Stimulated activated CD4-positive, alpha-beta T cell treated with anti-CD3 and anti-CD28 coated beads, Interleukin-1b, Interleukin-23, amount 100 ng/mL, for 48 hours (primary cell): ENCODE measurements at places on chromosomes 3 and 15.

- DNase-seq, result no peak
These were observed 49.9 kb downstream of the ALDH1A2 start for GRCh38 chr15:58015565-58015964.

GRCh38 chr15:91917686-91918360 is 64.3 kb downstream of the SLCO3A1 start:
- no peak for DNase-seq

DNA sequence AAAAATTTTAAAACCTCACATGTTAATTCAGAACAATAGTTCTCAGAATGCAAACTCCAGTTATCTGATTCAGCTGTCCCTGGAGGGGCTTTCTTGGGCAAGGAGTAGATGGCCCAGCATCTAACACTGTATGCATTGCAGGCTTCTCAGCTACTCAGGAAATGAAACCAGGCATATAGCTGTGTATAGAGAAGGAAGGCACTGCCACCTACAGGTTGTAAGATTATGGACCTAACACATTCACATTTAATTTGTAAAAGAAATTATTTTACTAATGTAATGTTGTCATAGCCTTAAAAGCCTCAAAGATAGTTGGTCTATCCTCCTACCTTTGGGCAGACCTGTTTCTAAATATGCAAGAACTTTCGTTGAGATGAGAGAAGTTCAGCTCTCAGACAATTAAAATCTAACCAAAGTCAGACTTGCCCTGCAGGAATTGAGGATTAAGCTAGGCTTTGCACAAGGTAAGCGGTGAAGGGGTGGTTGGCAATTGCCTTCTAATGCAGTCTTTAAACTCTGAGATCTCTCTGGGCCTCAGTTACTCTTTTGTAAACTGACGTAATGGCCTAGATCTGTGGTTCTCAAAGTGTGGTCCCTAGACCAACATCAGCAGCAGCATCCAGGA is 132.8 kb upstream of the SLC24A5 start:
- DNase-seq, result no peak

DNA sequence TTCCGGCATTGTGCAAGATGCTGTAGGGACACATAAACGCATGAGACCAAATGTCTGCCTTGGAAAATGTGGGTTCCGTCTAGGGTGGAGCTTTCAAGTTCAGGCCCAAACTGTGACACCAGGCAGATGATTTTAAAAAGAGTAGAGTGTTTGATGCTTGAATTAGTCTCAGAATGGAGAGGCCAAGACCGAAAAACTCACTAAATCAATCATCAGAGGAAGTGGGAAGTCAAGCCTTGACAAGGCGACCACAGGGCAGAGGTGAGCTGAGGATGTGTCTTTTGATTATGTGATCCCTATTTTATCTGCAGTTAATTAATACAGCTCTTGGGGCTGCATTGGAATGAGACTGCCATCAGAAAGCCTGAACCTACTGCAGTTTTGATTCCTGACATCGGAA is 275.4 kb downstream of the ABHD5 start:
- DNase-seq, result no peak

GRCh38 chr15:52359722-52360121 is 64.1 kb upstream of the MYO5C start:
- DNase-seq, result no peak

DNA sequence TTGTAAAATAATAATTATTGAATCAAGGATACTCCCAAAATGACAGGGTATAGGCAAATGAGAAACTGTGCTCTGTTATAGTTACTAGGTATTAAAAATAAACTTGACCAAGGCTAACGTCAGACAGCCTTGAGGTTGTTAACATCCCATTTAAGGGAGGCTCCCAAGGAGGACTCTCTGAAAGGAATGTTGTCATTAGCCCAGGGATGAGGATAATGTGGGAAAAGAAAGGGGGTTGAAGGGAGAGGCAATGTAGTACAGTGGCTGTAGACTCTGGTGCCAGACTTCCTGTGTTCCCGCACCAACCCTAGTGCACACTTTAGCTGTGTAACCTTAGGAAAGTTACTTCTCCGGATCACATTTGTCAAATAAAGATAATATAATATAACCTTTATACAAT is 47.0 kb upstream of the RARB start:
- no peak for DNase-seq

GRCh38 chr15:68175526-68175925 is 29.6 kb downstream of the CALML4 start:
- no peak for DNase-seq

- DNase-seq, result no peak
These were observed 2.5 kb downstream of the CD200 start for GRCh38 chr3:112335434-112335781.

DNA sequence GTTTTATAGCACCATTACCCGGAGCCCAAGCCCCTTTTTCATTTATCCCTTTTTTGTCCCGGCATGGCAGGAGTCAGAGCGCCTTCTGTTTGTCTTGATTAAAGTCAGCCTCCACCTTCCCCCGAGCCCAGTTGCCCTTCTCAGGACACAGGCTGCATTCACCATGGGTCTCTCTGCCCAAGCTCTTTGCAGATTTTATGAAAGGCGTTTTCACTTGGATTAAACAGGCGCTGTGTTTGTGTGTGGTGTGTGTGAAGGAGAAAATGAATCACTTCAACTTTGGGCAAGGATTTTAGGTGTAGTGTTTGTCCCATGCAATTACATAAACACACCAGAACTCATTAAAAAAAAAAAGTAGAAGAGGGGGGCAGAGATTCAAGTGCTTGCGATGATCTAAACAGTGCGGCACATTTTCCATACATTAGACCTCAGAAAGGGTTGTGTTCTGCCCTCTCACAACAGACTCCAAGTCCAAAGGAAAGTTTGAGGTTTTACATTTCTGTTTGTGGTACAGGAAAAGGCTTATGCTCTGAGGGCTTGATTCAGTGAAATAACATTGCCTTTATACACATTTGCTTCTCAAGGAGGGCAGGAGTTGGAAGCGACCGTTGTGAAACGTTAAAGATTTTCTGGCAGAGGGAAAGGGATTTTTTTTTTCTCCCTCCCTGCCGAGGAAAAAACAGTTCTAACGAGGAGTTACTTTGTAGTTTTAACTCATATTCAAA is 14.5 kb upstream of the IL16 start:
- DNase-seq, result no peak

DNA sequence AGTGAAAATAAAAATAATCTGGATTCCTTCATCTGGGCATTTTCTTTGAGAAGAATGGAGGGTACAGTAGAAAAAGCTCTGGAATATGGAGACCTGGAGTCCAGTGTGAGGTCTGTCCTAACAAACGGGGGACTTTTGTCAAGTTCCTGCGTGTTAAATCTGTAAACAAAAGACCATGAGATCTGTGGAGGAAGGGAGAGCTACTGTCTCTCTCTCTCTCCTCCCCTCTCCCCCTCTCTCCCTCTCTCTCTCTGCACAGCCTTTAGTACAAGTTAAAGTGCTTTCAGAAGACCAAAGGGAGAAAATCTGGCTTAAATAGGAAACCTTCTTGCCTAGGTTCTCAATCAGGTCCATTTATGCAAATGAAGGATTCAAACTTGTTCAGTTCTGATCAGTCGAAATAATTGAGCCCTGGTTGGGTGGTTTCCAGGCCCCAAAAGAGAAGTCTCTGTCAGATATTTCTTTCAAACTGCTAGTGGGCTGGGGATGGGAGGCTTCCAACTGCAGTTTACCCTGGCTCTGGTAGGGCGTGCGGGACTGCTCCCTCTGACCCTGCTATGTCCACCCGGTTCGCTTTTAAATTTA is 103.7 kb downstream of the SV2B start:
- DNase-seq, result no peak

- DNase-seq, result no peak
These were observed 410.6 kb upstream of the UBE2E2 start for GRCh38 chr3:22792533-22792932.

DNA sequence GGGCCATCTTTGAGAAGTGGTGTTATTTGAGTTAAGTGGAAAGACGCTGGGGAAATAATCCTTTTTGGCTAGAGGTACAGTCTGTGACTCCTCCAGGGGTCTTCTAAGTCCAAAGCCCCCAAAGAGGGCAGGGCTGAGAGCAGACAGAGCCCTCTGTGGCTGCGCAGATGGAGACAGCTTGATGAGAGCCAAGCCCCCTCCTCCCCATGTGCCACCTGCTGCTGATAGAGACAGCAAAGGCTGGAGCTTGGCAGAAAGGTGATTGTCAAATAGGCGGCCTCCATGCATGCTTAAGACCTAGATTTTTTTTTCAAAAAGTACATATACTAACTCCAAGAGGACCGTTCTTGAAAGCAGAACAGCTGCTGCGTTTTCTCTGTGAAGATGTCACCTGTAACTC is 72.4 kb downstream of the CRYGS start:
- DNase-seq, result no peak

DNA sequence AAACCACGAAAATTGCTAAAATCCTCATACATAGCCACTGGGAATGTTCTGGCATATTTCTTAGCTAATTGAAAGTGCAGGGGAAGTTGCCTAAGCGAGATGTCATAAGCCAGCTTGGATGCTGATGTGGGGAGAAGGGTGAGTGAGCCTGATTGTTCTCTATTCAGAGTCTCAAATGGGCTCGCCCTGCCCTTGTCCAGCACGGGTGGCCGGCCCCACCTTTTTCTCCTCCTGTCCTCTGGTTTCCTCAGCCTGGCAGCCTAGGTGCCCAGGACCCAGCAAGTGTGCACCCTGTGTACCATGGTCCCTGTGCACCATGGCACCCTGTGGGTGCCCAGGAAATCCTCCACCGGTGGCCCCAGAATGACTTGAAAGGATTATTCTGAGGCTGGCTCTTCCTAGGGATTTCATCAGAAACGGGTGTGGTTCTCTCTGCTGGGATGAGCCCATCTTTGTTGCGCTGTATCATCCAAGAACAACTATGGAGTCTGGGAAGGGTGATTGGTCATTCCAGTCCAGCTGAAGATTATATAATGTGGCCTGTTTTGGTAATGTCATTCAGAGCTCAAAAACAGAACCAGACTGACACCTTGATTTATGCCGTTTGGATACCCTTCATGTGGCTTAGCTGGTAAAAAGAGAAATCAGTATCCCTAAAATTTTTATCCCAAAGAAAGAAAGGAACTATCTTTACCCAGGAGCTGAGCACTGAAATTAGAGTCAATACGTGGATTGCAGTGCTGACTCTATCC is 150.8 kb upstream of the BHLHE40 start:
- no peak for DNase-seq

DNA sequence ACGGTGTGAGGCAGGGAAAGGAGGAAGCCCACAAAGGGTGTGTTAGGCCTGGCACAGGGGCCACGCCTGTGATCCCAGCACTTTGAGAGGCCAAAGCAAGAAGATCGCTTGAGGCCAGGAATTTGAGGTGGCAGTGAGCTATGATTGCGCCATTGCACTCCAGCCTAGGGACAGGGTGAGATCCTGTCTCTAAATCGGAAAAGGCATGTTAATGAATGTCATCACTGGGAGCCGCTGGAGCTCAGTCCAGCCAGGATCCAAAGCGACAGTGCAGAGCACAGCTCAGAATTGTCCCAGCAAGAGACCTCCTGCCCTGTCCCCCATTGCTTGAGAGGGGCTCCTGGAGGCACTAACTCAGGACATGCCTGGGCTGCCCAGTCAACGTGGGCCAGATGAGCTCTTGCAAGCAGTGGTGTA is 15.0 kb upstream of the FBLN2 start:
- DNase-seq, result no peak

DNA sequence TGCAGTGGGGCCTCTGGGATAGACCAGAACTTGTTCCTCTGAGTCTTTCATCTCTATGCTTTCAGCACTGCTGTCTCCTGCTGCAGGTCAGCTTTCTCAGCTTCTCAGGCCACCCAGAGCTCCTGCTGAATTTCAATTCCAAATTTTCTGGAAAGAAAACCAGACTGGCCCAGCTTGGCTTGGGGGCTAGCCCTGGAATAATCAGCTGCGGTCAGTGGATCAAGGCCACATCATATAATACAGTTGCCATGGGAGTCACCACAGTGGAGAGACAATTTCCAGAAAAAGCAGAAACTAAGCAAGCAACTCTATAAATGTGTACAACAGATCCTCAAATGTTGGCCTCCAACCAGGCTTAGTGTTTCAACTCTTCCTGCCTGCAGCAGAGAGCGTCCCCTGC is 91.1 kb upstream of the SLC24A5 start:
- DNase-seq, result no peak

DNA sequence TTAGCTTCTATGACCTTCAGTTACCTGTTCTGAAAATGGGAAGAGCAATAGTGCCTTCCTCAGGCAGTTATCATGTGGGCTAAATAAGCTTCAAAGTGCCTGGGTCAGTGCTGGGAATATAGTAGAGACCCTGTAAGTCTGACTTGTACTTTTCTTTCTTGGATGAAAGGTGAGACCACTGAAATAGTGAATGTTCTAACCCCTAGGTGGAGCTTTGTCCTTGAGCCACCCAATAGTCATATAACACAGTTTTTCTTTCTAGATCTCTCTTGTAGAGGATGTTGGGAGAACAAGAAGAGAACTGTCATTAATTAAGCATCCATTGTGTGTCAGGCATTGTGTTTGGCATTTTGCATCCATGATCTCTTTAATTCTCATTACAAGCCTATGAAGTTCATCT is 13.0 kb upstream of the BFSP2 start:
- DNase-seq, result no peak

DNA sequence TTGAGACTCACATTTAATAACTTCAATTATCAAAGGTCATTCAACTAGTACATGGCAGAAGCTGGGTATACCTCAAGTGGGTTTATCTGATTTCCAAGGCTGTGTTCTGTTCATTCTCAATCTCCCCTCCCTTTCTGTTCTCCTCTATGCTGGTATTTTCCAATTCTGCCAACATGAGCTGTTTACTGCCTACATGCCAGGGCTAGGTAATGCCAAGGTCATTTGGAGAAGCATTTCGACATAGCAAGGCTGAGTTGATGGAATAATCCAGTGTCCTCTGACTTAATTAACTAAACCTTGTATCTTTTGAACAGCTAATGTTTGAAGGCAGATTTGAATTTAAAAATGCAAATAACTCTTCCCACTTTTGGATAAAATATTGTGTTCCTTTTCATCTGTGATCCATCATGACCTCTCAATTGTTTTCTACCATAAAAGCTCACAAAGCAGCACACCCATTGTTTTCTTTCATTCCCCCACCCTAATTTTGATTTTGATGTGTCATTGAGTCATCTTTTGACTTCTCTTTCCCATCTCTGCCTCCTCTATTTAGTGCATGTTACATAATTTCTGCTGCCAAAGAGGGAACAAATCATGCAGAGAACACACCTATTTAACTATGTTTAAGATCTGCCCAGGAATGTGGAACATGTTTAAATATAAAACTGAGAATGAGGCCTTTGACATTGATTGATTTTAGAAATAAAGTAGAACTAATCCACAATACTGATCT is 308.8 kb upstream of the NR2E3 start:
- DNase-seq, result no peak

- no peak for DNase-seq
These were observed 37.5 kb downstream of the SEMA5B start for GRCh38 chr3:122989856-122990575.

DNA sequence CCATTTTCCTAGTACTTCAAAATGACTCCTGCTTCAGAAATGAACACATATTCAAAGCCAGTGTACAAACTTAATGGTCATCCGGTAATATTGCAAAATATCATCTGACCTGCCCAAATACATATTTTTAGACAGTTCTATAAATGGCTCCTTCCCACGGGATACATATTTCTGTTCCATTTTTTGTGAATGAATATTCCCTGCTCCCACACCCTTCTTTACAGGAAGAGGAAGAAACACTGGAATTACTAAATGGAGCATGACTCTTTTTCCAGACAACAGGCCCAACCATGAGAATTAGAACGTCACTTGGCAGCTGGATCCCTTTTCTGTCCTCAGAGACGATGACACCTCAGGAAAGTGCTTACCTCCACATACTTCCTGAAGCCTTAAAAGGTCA is 38.0 kb upstream of the CBLB start:
- no peak for DNase-seq
